ENCODE measurements at places on chromosomes 4 and X.

DNA sequence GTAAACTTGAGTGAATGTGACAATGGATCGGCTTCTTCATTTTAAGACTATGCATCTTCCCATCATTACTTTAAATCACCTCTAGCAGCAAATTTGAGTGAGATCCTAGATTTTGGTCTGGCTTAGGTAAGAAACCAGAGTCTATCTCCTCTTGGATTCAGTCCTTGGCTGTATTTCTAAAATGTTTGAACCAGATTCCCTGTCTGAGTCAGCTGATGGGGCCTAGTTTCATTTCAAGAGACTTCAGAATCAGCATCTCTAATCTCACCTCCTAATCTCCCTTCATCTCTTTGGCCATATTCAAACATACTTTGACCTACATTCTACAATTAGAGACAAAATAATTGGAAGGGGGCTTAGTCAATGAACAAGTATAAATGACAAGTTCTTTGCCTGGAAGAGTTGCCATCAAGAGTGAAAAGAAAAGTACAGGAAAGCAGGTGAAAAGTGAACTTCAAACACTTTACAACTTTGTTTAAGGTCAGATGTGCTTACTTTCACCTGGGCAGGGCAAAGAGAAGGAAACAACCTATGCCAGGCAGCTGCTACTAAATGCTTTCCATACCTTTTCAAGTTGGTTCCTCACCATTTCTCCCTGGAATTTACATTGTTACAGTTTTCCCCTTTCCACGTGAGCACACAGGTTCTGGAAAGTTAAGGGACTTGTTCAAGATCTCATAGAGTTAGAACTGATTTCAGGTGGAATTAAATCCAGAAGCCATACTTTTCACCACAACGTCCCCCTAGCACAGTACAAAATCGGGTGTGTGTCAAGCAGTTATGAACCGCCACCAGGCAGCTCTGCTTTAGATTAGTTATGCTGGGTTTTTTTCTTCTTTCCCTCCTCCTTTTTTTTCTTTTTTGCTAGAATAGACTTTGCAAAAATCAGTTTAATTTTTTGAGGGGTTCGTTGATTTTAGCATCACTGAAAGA, 30.7 kb upstream of the PITX2 start:
- no peak for DNase-seq

- peak; percentile 32 for DNase-seq
Measured at GRCh38 chrX:97563531-97564133, 679.9 kb downstream of the RPA4 start.

DNA sequence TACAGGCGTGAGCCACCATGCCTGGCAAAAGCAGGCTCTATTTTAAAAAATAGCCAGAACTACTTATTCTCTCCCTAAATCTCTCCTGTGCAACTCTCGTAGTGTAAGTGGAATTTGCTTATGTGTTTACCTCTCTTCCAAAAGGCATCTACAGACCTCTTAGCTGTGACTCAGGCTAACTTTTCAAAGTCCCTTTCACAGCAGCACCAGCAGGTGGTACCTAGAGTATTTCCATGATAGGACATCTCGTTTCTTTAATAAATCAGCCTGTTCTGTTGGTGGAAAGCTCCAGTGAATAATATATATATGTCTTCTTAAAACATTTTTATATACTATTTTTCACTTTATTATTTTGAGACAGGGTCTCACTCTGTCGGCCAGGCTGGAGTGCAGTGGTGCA, 89.0 kb downstream of the NSUN7 start:
- DNase-seq, result no peak

- DNase-seq, result no peak
Measured at GRCh38 chr4:151459375-151459774, 50.4 kb downstream of the FHIP1A start.

GRCh38 chrX:154902408-154902807, 16.3 kb downstream of the F8A1 start:
- no peak for DNase-seq

GRCh38 chr4:105373324-105373723, 100.5 kb downstream of the PPA2 start:
- DNase-seq, result no peak

GRCh38 chr4:11301075-11301660, 127.5 kb downstream of the HS3ST1 start:
- no peak for DNase-seq

DNA sequence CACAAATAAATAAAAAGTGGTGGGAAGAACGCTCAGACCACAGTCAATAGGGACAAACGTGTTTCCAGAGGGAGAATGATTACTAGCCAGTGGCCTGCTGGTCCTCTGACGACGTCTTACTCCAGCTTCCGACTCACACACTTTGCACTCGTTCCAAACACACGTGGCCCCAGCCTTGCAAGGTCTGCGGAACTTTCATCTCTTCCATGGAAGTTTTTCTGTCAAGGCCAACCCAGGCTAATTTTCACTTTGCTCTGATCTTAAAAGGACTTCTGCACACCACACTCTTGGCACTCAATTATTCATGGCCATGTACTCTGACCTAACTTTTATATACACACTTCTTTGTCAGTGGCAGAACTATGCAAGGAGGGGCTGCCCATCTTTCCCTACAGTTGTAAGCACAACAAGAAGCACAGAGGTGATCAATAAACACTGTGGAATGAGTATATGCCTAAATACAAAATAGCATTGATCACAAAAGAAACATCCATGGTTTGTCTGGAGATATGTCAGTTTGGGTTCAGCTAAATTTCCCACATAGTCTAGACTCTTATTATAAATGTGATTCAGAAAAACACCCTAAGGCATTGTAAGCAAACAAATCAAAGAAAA, 69.4 kb downstream of the STX18 start:
- DNase-seq, result no peak

- DNase-seq, result no peak
Measured at GRCh38 chr4:48629458-48629857, 139.4 kb downstream of the ZAR1 start.

- DNase-seq, result no peak
Measured at GRCh38 chr4:166972071-166972470, 262.2 kb downstream of the SPOCK3 start.

GRCh38 chr4:1075809-1076699, 37.3 kb downstream of the RNF212 start:
- DNase-seq, result no peak

GRCh38 chr4:145665773-145666172, 14.2 kb upstream of the C4orf51 start:
- no peak for DNase-seq

GRCh38 chr4:170270628-170271027, 180.9 kb upstream of the AADAT start:
- DNase-seq, result no peak

GRCh38 chrX:2965965-2966364, 36.8 kb upstream of the ARSD start:
- DNase-seq, result no peak

DNA sequence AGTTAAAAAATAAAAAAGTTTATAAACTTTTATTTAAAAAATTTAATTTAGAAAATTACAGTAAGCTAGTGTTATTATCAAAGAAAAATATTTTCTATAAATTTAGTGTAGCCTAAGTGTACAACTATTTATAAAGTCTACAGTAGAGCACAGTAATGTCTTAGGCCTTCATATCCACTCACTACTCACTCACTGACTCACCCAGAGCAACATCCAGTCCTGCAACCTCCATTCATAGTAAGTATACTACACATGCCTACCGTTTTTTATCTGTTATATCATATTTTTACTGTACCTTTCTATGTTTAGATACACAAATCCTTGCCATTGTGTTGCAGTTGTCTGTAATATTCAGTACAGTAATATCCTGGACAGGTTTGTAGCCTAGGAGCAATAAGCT, 129.0 kb upstream of the FAM47B start:
- no peak for DNase-seq

- no peak for DNase-seq
Measured at GRCh38 chrX:16087076-16087475, 36.3 kb upstream of the GRPR start.

DNA sequence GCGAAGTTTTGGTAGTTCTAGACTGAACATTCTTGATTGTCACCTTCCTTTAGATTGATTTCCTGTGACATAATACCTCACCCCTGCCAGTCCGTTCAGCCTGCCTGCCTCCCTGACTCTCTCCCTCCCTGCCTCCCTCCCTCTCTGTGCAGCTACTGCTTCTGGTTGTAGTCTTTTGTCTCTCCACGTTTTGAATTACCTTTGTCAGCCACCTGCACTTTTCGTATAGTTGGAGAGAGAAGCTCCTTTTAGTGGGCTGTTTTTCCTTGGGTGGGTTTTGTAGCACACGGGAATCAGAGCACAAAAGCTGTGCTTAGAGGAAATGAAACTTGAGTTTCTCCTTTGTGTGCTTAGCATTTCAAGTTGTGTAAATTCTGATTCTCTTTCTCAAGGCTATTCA, 32.6 kb upstream of the MSMO1 start:
- no peak for DNase-seq

DNA sequence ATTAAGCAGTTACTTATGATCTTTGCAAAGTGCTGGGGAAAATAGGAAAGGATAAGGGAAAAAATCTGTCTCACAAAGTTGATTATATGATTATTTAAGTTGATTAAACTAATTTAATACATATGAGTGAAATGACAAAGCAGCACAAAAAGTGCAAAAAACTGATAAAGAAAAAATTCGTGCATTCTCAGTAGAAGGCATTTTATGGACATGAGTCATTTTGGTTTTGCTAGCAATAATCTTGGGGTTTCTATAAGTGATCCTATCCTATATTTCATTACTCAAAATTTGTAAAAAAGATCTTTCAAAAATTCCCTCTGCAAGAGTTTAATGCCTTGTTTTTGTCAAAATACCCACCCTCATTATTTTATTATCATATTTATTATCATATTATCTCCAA, 224.2 kb upstream of the ANXA10 start:
- no peak for DNase-seq

GRCh38 chr4:104896660-104897645, 249.7 kb upstream of the TET2 start:
- no peak for DNase-seq

DNA sequence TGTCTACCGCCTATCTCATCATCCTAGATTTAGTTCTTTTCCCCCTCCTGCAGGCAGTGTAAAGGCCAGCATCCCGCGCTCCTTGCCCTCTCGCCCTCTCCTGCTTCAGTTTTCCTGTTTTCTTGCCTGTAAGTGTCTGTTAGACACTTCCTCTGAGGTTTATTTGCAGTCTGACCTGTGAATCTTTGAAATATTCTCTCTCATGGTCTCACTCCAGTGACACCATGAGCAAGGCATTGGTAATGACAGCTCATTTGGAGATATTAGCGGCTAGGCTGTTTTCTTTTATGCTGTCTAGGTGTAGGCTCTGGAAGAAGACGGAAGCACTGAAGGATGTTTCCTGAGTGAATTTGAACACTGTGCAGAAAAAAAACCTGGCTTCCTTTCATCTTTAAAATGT, 179.6 kb downstream of the KDR start:
- DNase-seq, result no peak
